ENCODE measurements at places on chromosomes 4 and X.

DNA sequence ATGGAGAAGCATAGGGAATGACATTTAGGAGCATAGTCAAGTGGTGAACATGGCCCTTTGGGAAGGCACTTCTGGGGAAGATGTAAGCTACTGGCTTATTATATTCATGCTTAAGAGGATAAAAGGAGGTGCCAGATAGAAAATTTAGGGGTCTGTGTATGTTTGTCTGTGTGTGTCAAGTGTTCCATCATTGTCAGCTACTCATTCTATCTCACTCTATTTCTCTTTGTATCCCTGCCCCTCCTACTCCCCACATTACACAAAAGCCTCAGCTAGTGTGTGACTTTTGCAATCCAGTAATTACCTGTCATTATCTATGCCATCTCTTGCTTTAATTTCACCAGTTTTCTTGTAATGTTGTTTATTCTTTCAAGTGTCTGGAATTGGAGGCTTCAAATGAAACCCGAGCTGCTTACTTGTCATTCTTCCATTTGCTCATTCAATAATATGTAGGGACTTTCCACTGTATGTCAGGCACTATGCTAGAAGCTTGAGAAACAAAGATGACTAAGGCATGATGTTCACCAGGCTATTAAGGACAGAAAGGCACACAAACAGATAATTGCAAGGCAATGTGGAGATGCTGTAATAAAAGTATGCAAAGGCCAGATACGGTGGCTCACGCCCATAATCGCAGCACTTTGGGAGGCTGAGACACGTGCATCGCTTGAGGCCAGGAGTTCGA lies 229.8 kb upstream of the TEX13C start:
- no peak for DNase-seq

DNA sequence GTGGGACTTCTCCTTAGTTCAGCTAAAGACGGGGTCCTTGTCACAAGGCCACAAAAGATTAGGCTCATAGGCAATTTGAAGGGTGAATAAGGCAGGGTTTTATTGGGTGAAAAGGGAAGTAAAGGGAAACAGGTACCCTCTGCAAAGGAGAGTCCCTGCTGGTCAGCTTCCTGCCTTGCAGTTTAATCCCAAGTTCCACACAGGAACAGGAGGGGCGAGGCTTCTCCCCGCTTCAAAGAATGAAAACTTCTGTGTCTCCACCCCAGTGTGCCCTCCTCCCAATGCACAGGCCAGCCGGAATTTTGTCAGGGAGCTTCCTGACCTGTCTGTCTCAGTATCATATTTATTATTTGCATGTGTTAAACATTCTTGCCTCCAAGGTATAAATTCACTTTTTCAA lies 37.1 kb downstream of the ITM2A start:
- no peak for DNase-seq

- DNase-seq: no peak
Observed at GRCh38 chr4:48746608-48747362, 33.3 kb downstream of the FRYL start.

DNA sequence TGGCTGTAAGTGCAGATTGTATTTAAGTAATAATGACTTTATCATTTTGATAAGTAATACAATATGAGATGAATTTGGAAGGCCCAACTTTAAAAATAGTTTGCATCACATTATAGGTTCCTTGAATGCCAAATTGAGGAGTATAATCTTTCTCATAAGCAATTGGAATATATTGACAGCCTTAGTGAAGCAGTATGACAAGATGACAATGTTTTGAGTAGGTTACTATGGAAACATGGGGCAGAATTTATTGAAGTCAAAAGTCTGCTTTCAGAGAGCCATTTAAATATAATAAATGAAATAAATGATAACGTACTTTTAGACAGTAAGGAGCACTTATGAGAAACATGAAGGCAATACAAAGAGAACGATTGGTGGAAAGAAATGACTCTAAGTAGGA lies 776.4 kb downstream of the TECRL start:
- DNase-seq: no peak

GRCh38 chr4:72505314-72505744 lies 63.7 kb downstream of the ADAMTS3 start:
- DNase-seq: no peak

DNA sequence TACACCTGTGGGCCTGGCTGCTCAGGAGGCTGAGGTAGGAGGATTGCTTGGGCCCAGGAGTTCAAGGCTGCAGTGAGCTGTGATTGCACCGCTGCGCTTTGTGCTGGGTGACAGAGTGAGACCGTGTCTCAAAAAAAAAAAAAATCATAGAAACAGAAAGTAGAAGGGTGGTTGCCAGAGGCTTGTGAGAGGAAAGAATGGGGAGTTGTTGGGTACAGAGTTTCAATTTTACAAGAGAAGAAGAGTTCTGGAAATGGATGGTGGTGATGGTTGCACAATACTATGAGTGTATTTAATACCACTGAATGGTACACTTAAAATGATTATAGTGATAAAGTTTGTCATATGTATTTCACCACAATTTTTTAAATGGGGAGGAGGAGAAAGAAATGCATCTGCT lies 10.2 kb upstream of the GLOD5 start:
- DNase-seq: no peak

Measured in activated gamma-delta T cell treated with Interleukin-2 at 50 U/mL for 16 hours (primary cell).